ENCODE measurements at places on chromosomes 3 and 15.

DNA sequence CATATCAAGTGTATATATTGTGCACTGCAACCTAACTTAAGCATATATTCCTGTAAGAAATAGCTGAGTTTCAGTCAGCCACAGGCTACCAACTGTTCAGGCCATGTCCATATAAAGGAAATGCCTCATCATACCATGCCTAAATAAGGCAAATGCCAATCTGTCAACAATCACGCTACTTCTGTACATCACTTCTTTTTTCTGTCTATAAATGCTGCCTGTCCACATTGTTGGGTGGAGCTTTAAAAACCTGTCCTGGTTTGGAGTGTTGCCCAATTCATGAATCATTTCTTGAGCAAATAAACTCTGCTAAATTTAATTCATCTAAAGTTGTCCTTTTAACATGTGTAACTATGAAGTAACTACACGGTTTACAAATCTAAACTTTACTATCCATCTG lies 1091.9 kb downstream of the NSUN3 start:
- no peak for DNase-seq

GRCh38 chr3:81459733-81460132 lies 301.7 kb downstream of the GBE1 start:
- DNase-seq: no peak

- no peak for DNase-seq
These were observed 34.4 kb downstream of the TNK2 start for GRCh38 chr3:195873971-195874370.

DNA sequence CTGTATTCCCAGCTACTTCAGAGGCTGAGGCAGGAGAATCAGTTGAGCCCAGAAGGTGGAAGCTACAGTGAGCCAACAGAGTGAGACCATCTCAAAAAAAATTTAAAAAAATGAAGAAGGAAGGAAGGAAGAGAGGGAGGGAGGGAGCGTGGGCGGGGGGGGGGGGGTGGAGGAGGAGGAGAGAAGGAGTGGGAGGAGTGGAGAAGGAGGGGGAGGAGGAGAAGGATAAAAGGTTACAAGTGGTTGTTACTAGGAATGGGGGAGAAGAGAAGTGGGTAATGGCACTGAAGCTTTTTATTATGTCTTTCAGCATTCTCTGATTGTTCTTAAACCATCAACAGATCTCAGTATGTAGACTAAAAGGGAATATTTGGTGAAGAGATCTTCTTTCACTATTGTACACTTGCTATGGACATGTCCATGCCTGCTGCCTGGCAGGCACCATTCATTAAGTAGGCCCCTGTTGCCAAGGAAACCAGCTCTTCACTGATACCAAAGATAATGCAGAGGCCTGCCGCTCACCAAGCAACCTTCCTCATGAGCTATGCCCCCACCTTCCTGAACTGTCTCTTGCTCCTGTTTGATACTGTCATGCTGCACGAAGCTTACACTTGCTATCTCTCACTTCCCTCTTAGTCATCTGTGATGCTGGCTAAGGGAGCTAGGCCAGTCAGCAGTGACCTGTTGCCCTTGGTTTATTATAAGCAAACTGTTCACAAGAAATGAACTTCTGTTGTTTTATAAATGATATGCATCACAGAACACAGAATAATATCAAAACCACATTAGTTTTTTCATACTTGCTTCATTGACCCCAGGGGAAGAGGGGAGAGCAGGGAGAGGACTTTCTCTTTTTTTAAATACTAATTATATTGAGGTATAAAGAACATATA lies 23.1 kb downstream of the EPM2AIP1 start:
- DNase-seq: no peak

DNA sequence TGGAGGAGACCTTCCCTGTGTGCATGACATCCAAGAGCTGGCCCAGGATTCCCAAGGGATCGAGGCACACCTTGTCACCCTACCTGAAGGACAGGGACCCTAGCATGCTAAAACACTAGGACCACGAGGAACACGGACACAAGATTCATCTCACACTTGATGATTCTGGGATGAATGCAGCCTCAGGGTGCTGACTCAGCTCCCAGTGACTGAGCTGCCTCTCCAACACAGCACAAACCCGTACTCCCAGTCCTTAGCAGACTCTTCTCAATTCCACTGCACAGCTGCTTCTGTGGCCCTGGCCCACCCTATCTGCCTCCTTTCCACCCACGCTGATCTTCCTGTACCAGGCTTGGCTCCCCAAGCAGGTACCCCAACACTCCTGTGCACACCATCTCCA lies 9.1 kb upstream of the OXTR start:
- no peak for DNase-seq

DNA sequence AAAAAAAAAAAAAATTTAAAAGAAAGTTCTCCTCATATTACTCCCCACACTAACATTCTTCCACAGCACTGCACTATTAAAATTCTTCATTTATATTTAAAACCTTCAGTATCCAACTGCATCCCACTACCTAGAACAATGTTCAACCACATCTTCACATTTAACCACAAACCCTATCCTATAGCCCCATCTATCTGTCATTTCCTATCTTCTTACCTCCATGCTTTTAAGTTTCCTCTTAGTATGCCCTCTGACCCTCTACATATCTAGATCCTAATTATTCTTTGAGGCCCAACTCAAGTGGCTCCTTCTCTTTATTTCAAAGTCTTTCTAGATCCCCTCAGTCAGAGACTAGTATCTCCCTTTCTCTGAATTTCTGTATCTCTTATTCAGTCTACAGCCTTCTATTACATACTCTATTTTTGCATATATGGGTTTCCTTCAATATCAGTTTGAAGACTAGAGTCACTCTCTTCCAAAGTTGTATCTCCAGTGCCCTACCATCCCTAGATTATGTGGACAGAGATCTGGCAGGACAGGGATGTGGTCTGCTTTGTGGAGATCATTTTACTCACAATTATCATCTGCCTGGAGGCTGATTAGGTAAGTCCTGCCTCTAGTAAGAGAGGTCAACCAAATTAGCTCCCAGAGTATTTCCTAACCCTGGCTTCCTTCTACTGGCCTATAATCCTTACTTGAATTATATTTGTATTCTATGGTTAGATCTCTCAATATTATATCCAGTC lies 1.4 kb downstream of the CIAO2A start:
- DNase-seq: no peak

GRCh38 chr3:10627884-10628572 lies 122.6 kb upstream of the ATP2B2 start:
- no peak for DNase-seq

GRCh38 chr15:98778263-98778959 lies 130.1 kb downstream of the IGF1R start:
- DNase-seq: no peak

GRCh38 chr3:12924437-12924836 lies 83.1 kb upstream of the RPL32 start:
- no peak for DNase-seq

- DNase-seq: no peak
These were observed 21.0 kb upstream of the CTXND1 start for GRCh38 chr15:80272987-80273386.

DNA sequence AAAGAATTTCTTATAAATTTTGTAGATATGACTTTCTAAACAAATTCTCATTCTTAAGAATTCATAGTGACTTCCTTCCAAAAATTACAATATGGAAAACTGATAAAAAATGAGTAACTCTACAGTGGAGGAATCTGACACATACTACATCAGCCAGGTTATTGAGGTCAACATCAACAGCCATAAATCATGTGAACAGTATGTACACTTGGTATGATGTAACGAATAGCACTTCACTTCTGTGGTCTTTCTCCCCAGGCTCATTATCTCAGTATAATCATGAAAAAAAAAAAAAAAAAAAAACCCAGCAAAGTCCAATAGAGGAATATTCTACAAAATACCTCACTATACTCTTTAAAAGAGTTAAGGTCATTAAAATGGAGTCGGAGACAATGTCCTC lies 111.2 kb upstream of the SUCLG2 start:
- no peak for DNase-seq

DNA sequence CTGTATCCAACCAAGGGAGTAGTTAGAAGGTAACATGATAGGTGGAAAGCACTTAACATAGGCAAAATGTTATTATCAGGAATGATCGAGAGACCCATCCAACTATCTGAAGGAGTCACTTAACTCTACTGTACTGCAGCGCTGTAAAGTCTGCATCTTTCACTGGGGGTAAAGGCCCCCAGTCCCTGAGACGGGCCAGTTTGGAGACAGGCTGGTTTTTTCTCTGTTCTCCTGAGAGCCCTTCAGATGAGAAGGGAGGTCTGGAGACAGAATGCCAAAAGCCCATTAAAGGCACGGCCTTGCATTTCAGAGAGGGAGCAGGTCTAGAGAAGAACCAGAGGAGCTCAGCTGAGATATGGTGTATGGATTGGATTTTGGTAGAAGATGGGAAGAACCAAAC lies 71.3 kb upstream of the CGNL1 start:
- DNase-seq: no peak

GRCh38 chr15:51160484-51160883 lies 65.8 kb upstream of the TNFAIP8L3 start:
- no peak for DNase-seq

GRCh38 chr15:40293905-40294895 lies 11.3 kb upstream of the ANKRD63 start:
- DNase-seq: no peak

GRCh38 chr3:166560253-166560652 lies 723.0 kb upstream of the BCHE start:
- no peak for DNase-seq

DNA sequence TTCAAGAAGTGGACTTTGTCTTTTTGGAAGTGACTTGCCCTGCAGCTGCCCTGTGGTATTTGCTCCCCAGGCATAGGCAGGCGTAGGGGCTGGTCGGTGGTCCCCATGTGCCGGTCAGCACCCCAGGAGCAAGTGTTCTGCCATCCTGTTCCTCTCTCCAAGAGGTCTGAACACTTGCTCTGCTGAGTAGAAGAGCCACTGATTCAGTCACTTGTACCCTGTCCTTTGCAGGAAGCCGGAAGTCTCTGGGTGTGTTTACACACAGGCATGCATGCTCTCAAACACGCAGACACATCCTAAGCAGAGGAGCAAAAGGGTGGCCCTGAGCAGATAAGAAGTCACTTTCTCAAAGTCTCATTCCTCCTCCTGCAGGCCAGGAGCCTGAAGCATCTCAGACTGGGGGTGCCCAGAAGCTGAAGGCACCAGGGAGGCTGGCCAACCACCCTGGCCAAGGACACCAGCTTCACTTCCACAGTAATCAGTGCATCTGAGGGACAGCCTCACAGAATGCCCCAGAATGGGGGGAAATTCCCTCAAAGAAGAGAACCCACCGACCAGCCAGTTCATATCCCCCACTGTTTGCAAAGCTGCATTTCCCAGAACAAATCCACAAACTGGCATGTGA lies 88.7 kb upstream of the POMGNT2 start:
- no peak for DNase-seq

DNA sequence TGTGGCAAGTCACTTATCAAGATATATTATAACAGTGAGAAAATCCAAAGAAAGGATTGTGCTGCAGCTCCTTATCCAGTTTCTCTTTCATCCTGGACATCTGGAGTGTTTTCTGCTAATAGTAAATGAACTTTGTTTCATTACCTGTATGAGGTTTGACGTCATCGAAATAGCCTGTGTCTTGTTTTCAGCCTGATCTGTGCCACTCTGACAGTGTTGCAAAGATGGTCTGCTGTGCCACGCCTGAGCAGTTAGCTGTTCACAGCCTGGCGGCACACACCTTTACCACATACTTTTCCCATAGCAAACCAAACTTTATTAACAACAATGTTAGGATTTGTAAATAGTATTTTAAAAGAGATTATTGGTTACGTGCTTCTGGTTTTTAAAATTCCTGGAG lies 34.0 kb downstream of the YEATS2 start:
- DNase-seq: no peak

- no peak for DNase-seq
These were observed 316.7 kb downstream of the FGF12 start for GRCh38 chr3:192410684-192410960.

GRCh38 chr3:58560771-58561311 lies 16.4 kb downstream of the FAM107A start:
- DNase-seq: no peak

DNA sequence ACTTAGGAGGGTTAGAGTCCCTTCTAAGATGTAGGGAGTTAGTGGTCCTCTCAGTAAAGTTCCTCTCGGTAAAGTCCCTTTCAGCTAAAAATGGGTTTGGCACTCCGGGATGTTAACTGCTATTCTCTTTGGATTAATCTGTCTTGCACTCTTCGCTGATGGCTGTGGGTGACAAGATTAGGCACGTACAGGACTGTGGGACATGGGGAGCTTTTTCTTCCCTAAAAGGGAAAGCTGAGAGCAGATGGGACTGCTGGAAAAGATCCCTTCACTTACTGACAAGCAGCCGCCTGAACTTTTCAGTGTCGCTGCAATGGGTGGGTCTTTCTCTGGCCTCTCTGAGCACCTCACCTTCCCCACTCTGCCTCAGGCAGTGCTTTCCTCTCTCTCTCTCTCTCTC lies 16.4 kb upstream of the HHATL start:
- DNase-seq: no peak

DNA sequence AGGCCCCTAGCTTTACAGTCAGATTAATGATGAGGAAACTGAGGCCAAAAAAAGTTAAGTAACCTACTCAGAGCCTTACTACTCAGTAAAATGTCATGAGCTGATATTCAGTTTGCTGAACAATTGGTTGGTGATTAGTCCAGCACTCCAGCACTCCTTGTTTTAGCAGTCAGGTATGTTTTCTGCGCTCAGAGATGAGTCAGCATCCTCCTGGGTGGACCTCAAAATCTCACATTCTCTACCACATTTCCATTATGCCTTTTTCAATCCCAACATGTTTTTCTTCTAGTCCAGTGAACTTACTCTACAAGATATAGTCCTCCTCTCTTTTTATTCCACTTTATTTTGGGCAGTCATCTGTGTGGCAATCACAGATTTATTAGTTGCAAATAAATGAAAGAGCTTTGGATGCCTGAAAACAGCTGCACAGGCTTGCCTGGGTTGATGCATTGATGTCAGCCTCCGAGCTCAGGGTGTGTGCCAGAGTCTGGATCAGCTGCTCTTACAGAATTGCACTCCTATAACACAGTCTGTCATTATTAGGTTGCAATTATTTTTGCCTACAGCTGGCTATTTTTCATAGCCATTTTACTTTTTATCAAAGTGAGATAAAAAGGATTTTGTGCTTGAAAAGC lies 133.2 kb downstream of the ARPP21 start:
- DNase-seq: no peak

GRCh38 chr3:14927308-14927707 lies 20.1 kb upstream of the NR2C2 start:
- no peak for DNase-seq

- DNase-seq: no peak
These were observed 10.2 kb upstream of the DLL4 start for GRCh38 chr15:40918799-40919392.

DNA sequence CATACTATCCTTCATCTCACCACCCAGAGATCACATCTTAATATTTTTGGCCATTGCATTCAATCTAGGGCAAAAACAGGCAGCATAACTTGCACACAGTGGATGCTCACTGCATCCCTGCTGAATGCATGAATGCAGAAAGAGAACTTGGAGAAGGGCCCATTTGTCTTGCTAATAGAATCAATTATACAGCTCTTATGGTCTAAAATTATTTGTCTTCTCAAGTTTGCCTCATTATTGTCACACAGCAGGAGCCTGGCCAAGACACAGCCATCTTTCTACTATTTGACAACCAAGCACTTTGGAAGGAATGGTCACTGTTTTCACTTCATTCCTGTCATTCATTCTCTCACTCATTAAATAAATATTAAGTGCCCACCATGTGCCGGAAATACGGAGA lies 1.2 kb upstream of the ARHGEF26 start:
- no peak for DNase-seq

- DNase-seq: no peak
These were observed 493.4 kb upstream of the TGFBR2 start for GRCh38 chr3:30112902-30113484.

- no peak for DNase-seq
These were observed 56.4 kb upstream of the ARRDC4 start for GRCh38 chr15:97903971-97904572.

- no peak for DNase-seq
These were observed 1249.8 kb downstream of the NSUN3 start for GRCh38 chr3:95312650-95313049.

Data from stimulated activated CD8-positive, alpha-beta memory T cell treated with anti-CD3 and anti-CD28 coated beads, Interleukin-2, amount 100 ng/mL, for 1 hour (primary cell).